RWPE2 (cell line): ENCODE measurements at places on chromosomes 1 and 21.

- peak; percentile 85 for DNase-seq
These were observed at the start of gene POGK for GRCh38 chr1:166838766-166839599. TSS of gene POGK (plus strand) at chr1:166839475. CDS start at chr1:166840957, 1,482 bp downstream.

DNA sequence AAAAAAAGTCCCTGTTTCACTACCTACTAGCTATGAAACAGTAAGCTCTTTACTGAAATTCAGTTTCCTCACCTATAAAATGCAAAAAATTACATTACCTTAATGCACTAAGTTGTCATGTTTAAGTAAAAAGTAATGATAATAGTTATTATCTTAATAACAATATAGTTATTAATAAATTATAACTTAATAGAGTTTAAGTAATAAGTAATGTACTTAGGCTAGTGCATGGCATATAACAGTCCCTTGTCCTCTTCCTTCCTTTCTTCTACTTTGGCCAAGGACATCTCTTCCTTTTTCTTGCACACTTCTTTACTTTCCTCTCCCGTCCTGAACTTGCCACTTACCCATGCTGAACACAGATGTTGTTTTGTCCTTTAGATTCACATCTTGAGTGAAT lies 9.0 kb downstream of the TMEM200B start:
- DNase-seq = no peak

DNA sequence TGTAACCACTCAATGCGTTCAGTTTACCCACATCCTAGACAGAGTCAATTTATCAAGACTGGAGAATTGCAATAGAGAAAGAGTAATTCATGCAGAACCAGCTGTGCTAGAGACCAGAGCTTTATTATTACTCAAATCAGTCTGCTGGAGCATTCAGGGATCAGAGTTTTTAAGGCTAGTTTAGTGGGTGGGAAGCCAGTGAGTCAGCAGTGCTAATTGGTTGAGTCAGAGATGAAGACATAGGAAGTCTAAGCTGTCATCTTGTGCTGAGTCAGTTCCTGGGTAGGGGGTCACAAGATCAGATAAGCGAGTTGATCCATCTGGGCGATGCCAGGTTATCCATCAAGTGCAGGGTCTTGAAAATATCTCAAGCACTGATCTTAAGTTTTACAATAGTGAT lies 499.6 kb downstream of the MRPL39 start:
- DNase-seq = no peak

DNA sequence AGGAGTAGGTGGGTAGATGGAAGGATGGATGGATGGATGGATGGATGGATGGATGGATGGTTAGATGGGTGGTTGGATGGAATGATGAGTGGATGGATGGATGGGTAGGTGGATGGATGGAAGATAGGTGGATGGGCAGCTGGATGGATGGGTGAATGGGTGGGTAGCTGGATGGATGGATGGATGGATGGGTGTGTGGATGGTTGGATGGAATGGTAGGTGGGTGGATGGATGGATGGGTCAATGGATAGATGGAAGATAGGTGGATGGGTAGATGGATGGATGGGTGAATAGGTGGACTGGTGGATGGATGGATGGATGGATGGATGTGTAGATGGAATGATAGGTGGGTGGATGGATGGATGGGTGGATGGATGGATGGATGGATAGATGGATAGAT lies 164.0 kb upstream of the VAMP3 start:
- DNase-seq = no peak

- DNase-seq = no peak
These were observed 23.8 kb downstream of the CLIC4 start for GRCh38 chr1:24768873-24769605.

GRCh38 chr1:27154469-27154990 lies 395 bp downstream of the SLC9A1 start:
- no peak for DNase-seq

- no peak for DNase-seq
These were observed 22.4 kb upstream of the BCAR3 start for GRCh38 chr1:93704052-93704451.

DNA sequence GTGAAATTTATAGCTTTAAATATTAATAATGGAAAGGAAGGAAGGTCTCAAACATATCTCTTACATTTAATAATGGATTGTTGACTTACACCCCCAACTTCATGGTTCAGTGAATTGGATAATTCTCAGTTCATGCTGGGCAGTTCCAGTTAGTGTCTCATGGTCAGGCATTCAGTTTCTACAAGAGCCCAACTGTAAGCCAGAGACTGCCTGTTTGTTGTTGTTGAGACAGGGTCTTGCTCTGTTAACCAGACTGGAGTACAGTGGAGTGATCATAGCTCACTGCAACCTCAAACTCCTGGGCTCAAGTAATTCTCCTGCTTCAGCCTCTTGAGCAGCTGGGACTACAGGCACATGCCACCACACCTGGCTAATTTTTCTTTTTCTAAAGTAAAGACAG lies 5.0 kb upstream of the DMAP1 start:
- no peak for DNase-seq

DNA sequence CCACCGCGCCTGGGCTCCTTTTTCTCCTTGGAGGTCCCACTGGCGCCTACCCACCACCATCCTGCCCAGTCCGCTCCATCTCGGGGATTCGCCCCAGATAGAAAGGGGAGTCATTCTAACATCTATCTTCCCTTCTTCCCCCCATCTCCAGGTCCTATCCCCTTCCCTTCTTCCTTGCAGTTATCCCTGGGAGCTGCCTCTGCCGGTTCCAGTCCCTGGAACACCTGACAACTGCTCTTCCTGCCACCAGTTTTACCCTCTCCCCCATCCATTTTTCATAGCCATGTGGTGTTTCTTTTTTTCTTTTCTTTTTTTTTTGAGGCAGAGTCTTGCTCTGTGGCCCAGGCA lies 12.0 kb upstream of the COL16A1 start:
- no peak for DNase-seq
